ENCODE measurements at places on chromosomes 4 and X. TPM values are rescaled to one million over a fixed set of nuclear protein-coding genes. Genes with fewer than 3 reads are reported as not detected.
A peak's percentile ranks its signal among the peaks of the same experiment; 100 is the strongest.

The SPANXA1 gene
- not detected for total RNA-seq

The PLS3 gene
- 53.9 TPM for total RNA-seq

The TCEAL5 gene
- total RNA-seq: 53.1 TPM

DNA sequence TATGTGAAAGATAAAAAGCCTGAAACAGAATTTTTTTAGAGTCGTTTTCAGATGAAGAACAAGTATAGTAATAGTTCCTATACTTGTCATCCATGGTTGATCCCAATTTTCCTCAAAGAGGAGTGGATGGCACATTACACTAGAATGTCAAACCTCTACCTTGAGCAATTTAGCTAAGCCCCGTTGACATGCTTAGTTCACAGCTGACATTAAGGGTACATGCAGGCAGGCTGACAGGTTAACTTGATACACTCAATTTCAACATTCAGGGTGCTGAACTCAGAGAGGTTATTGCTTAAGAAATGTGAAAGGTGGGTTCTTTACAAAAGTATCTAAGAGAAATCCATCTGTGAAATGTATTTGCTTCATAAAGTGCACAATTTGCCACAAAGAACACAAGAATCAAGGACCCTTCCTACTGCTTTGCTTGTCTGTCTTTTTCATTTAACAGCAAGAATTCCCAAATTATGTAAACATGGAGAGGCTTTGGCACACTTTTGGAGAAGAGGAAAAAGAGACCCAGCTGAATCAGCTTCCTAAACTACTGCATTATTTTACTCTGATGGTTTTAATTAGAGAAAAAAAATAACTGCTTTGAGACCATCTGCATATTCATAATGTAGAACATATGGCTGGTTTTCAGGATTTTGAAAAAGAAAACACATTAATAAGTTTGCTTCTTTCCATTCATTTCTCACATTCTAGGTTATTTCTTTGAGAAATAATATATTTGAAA is 122.5 kb upstream of the DDIT4L start:
- no peak for DNase-seq

DNA sequence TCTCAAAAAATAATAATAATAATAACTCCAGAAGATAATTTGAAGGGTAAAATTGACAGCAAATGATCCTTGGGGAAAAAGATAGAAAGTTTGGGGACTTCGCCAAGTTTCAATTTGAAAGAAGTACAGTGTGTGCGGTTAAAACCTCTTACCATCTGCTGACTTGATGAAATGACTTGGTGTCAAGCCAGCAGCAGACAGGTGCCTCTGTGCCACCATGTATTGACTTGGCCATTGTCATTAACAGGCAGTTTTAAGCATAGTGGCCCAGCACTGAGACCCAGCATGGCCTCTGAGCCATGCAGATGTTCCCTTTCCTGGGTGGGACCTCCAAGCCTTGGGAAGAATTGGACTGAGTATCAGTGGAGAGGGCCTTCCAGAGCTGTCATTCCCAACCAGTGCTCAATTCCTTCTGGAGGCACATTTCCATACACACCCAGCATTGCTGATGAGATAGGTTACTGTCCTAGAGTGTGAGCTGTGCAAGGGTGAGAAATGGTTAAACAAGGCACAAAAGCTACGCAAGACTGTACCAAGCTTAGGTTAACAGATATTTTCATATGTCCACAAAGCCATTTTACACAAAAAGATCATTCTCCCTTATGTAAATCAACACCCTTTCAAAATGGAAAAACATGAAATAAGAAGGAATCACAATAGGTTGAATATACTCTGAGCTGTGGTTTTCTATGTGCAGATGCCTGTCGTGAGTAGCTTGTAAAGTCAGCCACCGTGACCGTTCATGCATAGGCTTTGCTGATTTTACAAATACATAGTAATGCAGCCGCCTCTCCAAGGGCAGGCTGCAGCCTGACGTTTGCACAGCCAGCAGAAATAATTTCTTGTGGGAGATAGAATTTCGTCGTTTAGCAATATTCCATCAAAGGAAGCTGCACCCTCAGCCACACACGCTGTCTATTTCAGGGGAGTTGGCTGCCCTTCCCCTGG is 59.4 kb upstream of the FBXW7 start:
- no peak for DNase-seq

- no peak for DNase-seq
Observed at GRCh38 chrX:133980406-133980805, 5.0 kb downstream of the GPC3 start.

DNA sequence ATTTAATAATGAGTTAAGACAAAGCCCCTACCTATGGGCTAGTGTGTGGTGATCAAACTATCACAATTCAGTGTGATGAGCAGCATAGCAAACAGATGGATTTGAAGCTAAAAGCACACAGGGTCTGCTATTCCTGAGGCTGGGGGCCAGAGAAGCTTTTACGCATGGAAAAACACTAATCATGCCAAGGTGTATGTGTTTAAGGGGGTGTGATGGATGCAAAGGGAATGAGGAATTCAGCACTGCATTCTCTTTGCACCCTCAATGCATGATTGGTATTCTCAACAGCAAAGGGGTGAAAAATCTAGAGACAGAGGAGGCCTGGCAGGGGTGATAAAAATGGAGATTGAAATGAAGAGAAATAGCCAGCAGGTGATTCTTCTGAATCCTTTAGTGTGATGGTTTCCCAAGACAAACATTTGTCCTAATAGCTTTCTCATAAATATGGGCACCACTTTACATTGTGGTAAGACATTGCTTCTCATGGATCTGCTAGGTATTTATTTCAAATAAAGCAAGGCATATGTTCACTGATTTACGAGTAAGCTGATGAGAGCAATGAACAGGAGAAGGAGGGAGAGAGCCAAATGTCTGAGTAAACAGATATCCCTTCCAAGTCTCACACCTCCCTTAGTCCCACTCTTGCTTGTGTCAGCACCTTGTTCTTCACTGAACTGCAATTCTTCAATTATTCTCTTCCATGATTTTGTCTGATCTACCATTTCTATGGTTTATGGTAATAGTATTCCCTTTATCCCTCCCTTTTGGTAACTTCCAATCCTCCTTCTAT is 15.7 kb downstream of the C1QTNF7 start:
- no peak for DNase-seq

GRCh38 chrX:22186165-22186564 is 86.5 kb upstream of the CBLL2 start:
- no peak for DNase-seq

GRCh38 chr4:16758816-16759215 is 139.6 kb downstream of the LDB2 start:
- DNase-seq: no peak

DNA sequence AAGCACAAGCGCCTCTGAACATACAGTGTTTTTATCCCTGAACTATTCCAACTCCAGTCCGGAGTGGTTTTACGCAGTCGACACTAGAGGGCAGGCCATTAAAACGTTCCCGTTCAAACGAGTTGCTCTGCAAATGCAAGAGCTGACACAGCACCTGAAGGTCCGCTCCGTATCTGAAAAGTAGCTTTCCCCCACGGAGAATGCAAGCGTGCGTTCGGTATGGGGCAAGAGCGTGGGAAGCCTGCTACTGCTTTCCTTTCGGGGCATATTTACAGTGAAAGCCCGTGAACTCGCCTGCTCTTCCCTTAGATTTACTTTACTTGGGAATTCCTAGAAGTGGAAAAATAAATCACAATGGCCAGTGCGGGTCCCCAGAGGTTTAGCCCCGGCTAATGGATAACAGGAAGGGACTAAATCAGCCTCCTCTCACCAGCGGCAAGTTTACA is 190.8 kb downstream of the TSPAN5 start:
- peak; percentile 71 for DNase-seq

- DNase-seq: no peak
Observed at GRCh38 chr4:183098019-183098722, 886 bp upstream of the WWC2 start.
